Sciatic nerve (tissue), 2 donors: ENCODE measurements at places on chromosomes 1 and 21.

GRCh38 chr1:172451002-172451443 lies 7.2 kb upstream of the PIGC start:
- DNase-seq: no peak

- no peak for DNase-seq
These were observed 44.0 kb upstream of the PKN2 start for GRCh38 chr1:88640060-88640459.

GRCh38 chr1:13766592-13767564 lies 66.9 kb downstream of the PRDM2 start:
- no peak for DNase-seq

GRCh38 chr1:67285780-67286488 lies 21.7 kb upstream of the IL12RB2 start:
- DNase-seq: no peak

DNA sequence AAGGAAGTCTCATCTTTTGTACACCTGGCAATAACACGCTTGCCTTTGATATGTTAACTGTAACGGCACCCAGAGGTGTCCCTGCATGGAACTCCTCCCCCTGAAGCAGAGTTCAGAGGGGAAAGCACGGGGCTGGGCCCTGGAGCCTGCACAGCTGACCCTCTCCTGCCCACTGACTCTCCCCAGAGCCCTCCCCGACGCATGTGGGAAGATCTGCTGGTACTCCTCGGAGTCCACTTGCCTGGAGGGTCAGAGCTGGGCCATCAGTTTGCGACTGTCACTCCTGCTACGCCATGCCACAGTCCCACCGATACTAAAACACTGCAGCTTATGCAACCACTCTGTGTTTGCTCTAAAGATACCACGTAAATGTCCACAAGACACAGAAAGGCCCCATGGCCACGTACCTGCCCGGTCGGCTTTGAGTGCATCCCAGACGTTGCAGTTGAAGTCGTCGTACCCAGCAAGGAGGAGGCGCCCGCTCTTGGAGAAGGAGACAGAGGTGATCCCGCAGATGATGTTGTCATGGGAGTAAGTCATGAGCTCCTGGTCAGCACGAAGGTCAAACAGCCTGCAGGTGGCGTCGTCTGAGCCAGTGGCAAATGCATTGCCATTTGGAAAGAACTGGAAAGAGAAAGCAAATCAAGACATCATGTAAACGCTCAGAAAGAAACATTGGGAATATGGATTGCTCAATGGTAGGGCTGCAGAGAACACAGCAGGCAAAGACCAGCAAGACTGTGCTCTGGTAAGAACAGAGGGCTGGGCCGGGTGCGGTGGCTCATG lies 10.6 kb upstream of the NADK start:
- DNase-seq: no peak

DNA sequence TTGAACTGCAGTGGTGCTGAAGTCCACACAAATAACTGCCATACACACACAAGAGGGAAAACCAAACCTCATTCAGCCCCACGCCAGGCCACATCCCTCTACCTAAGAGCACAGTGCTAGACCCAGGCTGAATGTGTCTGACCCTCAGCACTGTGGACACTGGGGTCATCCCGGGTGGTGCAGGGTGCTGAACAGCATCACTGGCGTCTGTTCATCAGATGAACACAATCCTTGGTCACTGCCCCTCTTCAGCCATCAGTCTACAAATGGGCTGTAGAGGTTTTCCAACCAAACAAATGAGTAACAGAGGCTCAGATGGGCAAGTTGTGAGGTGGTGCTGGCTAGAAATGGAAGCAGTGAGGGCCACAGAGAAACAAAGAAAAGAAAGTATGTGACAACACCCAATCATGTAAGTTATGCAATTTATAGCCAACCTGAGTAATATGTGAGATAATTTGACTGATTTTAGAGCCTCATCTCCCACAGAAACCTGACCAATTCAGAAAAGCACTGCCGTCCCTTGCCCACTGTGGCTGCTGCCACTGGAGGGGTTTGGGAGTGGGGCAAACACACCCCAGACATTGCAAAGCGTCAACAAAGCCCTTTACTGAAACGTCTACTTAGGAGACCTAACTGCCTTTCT lies 27.9 kb downstream of the GNB1 start:
- no peak for DNase-seq

DNA sequence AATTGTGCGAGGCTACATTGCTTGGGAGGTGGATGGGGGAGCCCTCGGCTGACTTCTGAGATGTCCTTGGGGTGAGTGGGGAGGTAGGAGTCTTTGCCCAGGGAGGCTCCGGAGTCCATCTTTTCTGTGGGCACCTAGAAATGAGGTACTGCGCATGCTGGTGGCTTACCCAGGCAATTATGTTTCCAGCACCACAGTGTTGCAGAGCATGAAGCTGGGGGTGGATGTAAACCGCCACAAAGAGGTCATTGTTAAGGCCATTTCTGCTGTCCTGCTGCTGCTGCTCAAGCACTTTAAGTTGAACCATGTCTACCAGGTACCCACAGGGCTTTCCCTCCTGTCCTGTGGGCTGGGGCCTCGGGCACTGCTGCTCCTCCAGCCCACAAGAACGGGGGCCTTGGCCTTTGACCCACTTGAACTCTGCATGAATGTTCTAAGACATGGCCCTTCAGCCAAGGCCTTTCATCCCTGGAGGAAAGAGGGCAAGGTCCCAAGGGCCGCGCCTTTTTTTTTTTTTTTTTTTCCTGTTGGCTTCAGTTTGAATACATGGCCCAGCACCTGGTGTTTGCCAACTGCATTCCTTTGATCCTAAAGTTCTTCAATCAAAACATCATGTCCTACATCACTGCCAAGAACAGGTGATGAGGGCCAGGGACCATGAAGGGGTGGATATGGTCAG lies 14.6 kb downstream of the STRIP1 start:
- DNase-seq: no peak

DNA sequence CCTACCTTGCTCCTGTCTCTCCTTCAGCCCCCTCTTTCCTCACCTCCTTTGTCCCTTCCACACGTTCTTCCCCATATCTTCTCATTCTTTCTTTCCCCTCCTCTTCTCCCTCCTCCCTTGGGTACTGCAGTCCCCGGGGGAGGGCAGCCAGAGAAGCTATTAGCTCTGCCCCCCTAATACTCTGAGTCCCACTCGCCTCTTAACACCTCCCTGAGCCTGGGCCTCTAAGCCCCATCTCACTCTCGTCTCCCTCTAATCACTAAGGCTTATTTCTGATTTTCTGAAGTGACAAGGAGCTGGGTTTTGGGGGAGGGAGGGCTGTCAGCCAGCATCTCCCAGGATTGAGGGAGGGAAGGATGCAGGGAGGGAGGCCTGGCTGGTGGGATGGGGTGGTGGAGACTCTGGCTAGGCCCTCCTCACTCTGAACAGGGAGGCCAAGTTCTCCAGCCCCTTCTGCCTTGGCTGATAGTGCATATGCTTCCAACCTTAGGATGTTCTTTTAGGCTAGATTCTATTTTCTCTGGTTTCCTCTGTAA lies 25.6 kb upstream of the DMBX1 start:
- DNase-seq: no peak

- no peak for DNase-seq
These were observed 439.2 kb downstream of the PTBP2 start for GRCh38 chr1:97160818-97161217.

DNA sequence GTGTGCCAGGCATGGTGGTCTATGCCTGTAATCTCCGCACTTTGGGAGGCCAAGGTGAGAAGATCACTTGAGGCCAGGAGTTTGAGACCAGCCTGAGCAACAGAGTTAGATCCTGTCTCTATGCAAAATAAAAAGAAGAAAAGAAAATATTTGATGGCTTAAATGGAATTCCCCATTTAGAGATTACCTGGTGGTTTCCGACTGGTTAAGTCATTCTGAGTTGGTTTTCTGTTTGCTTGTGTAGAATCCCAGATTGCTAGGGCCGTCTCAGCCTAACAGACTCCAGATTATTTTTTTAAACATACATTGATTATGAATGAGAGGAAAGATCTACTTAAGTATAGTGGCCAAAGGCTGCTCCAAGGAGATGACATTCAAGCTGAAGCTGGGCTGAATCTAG lies 22.9 kb upstream of the LY9 start:
- no peak for DNase-seq

- no peak for DNase-seq
These were observed 228.4 kb upstream of the NR5A2 start for GRCh38 chr1:199799116-199799515.
